HS-5 (cell line): ENCODE measurements at places on chromosomes 3 and 15.

DNA sequence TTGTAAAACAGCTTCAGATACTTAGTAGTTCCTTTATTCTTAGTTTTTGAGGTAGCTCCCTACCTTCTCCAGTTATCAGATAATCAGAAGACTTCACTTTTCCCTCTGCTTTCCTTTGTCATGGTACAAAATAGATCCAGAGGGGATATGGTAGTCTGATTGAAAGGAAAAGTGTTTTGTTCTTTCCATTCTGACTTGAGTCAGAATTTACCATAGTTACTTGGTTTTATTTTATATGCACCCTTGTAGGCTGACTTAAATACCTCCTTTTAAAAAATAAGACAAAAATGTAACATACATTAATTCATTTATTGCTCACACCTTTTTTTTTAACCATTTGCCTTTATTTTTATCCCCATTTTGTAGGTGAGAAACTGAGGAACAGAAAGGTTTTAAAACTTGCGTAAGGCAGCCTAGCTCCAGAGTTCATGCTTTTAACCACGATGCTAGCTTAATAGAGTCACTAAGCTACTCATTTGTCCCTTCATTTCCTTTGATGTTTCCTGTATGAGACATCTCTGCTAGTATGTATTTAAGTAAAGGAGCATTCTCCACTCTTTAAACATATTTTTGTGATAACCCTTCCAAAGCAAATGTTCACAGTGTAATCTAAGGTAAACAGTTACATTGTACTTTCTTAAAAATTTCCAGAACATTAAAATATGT lies 187.5 kb downstream of the KLHL25 start:
- no peak for DNase-seq

GRCh38 chr3:146326875-146327543 lies 76.1 kb upstream of the PLSCR4 start:
- DNase-seq = peak; percentile 37

GRCh38 chr15:67110361-67110781 lies 45.0 kb downstream of the SMAD3 start:
- no peak for DNase-seq

- DNase-seq = no peak
These were observed 314.5 kb downstream of the TLE3 start for GRCh38 chr15:69783211-69783610.

DNA sequence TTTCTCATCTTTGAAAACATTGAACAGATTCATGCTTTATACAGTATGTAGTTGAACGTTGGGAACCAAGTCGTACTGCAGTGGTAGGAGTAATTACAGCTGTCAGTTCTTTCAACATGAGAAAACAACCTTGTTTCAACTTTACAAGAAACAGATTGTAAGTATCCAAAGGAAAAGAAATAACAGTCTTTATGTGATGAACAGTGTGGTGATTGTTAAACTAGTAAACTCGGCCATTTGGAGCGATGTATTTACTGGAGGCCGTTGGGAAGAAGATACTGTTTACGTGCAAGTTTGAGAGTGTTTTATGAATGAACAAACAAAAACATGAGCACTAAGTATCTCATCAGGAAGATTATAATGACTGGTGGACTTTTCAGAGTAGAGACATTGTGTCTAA lies 48.4 kb downstream of the EPHA3 start:
- DNase-seq = no peak

GRCh38 chr3:187281191-187281714 lies 10.3 kb downstream of the MASP1 start:
- peak; percentile 83 for DNase-seq

DNA sequence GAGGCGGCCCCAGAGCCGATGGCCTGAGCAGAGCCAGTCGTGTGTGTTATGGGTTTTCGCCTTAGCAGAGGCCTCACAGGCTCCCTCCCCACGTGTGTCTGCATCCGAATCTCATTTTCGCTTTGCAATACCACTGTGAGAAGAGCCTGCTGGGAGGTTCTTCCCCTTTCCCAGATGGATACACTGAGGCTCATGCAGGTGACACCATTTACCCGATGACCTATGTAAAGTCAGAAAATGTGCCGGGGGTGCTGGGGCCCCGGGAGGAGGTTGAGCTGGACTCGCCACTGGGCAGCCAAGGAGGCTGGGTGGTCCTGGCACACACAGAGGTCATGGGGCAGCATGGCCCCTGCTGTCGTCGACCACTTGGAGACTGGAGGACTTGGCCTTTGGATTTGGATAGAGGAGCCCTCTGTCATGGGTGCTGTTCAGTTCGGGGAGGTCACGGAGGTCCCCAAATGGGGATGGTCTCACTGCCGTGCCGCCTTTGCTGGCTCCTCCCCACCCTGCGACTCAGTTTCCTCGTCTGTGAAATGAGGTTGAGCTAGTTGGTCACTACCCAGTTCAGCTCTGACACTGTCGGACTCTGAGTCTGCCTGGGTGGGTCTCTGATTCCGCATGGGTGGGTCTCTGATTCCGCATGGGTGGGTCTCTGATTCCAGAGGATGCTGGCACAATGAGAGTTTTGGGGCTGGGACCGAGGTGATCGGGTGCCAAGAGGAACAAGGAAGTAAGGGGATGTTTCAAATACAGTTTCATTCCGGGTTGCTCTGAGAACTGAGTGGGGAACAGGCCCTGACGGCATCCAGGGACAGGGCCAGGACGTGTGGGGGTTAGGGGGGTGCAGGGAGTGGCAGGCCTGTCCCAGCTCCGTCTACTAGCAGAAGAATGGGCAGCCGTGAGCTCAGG lies 23.2 kb upstream of the MUC4 start:
- no peak for DNase-seq

DNA sequence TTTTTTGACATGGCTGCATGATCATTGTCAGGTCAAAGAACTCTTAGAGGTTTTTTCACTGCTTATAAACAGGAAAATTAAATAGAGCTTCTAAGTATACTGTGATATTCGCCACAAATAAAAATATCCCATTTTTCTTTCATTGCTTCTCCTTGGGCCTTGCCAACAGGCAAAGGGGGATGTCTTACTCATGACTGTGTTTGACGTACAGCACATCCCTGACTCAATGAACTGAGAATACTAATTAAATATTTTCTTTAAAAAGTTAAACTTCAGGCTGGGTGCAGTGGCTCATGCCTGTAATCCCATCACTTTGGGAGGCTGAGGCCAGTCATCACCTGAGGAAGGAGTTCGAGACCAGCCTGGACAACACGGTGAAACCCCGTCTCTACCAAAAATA lies 41.4 kb upstream of the CCDC80 start:
- DNase-seq = no peak

DNA sequence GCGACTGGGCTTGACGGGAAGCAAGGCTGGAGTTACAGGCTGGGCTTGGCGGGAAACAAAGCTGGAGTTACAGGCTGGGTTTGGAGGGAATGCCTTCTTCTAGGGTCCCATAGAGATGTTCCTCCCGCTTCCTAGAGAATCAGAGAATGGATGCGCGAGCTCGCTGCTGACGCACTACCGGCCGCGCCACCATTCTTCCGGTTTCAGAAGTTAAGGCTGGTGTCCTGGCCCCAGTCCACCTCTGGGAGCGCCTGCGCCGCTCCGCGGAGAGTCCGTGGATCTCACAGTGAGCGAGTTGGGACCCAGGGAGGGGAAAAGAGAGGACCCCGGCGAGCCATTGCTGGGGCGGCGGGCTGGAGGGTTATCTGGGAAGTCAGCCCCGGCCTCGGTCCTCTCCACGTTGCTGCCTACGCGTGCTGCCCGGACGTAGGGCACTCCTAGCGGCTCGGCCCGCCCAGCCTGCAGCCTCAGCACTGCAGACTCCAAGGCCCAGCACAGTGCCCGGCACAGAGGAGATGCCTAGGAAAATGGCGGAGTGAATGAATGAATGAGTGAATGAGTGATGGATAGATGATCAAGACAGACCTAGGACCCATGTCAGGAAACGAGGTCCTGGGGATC lies at the start of gene ZNF502:
ZNF502 (plus strand) TSS at position 206 of the 621 bp plus-strand sequence. CDS start 7,602 bp downstream, outside the sequence.
- no peak for DNase-seq

GRCh38 chr3:152438706-152439105 lies 170.0 kb downstream of the MBNL1 start:
- DNase-seq = no peak

DNA sequence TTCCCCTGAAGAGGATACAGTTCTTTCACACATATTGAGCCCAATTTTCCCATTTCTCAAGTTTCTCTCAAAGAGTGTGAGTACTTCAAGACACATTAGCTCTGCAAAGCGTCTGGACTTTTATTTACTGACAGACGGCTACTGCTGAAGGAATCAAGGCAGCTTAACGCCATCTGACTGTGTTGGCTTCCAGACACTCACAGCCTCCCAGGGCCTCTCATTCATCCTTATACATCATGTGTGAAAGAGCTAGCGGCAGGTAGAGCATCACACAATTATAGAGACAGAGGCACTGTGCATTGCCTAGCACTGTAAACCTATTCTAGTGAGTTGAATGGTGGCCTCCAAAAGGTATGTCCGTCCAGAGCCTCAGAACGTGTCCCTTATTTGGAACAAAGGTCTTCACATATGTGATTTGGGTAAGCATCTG lies 284.1 kb upstream of the STT3B start:
- DNase-seq = no peak

GRCh38 chr3:8233938-8234337 lies 267.7 kb upstream of the LMCD1 start:
- DNase-seq = no peak

- DNase-seq = no peak
These were observed 22.3 kb upstream of the RPL39L start for GRCh38 chr3:187161556-187161955.

GRCh38 chr3:106589311-106589942 lies 720.6 kb upstream of the CBLB start:
- DNase-seq = no peak

- DNase-seq = no peak
These were observed 31.2 kb upstream of the SRGAP3 start for GRCh38 chr3:9280451-9281219.

DNA sequence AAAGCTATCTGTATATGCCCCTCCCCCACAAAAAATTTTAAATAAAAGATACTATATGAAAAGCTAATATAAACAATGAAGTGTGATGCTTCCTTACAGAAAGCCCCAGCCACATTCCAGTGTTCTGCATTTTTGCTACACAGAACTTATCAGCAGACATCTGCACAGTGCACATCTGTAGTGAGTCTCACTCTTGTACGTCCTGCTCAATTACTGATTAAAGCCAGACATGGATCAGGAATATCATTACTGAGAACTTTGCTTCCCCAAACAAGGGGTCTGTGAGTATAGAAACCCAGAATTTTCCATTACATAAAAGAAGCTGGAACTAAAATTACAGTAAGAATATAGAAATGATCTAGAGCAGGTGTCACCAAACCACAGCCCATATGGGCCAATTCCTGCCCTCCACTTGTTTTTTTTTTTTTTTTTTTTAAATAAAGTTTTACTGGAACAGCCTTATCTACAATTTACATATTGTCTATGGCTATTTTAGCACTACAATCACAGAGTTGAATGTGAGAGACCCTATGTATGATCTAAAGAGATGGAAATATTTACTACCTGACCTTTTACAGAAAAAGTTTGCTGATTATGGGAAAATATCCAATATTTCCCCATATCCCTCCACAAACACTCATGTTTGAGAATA lies 45.7 kb downstream of the UBP1 start:
- no peak for DNase-seq

GRCh38 chr3:169678122-169678521 lies 14.6 kb upstream of the MECOM start:
- DNase-seq = no peak

GRCh38 chr15:84643838-84644237 lies 10.2 kb downstream of the WDR73 start:
- no peak for DNase-seq
